ENCODE measurements at places on chromosomes 3 and 15.

GRCh38 chr3:159866201-159866746, 122.4 kb upstream of the IL12A start:
- DNase-seq, result no peak

DNA sequence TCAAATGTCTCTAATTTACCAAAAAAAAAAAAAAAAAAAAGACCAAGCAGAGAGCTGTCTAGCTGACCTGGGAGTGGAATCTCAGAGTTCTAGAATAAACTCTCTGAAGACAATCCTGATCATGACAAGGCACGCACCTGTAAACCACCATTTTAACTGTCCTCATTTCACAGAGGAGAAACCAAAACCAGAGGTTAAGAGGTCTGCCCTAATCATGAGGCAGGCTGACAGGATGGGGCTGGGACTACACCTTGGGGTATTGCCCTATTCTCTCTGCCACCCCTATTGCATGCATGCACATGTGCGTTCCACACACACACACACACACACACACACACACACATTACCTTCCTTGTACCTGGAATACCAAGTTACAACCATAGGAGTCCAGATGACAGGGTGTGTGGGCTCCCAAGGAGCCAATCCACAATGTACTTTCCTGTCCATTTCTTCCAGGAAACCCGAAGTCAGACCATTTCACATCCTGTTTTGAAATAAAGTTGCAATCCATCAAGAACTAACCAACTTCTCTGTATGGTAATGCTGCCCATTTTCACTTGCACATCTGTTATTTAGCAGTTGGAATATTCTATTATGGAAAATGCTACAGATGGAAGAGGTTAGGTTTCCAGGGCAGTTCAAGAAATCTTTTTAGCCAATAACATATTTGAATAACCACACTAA, 34.6 kb downstream of the HSPBAP1 start:
- DNase-seq, result no peak

DNA sequence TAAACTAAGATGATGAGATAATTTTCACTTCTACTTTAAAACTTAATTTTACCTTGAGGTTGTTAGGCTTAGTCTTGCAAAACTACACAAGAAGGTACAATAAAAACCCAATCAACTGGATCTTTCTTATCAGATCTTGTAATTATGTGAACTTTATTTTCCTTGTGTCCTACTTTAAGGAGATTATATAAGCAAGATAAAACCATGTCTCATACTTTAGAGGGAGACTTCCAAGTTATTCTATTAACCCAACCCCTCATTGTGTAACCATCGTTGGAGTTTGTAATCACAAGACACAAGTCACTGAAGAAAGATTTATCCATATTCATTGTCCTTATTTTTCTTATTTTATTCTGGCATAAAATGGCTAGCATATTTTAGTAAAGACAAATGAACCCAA, 165.6 kb downstream of the SERPINI1 start:
- no peak for DNase-seq

DNA sequence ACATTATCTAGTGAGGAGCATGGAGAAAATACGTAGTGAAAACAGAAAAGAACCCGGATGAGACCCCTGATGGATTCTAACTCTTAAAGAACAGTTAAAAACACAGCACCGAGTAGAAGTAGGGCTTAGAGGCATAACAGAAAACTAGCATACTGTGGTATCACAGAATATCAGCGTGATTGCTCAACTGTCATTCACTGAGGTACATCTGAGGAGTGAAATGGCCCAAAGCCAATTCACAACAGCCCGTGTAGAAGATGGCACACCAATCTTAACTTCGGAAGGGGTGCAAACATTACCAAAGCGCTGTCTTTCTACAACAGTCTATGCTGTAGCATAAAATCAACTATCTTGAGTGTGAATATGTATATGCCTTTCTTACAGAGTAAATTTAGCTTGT, 1.8 kb downstream of the CLASP2 start:
- no peak for DNase-seq

DNA sequence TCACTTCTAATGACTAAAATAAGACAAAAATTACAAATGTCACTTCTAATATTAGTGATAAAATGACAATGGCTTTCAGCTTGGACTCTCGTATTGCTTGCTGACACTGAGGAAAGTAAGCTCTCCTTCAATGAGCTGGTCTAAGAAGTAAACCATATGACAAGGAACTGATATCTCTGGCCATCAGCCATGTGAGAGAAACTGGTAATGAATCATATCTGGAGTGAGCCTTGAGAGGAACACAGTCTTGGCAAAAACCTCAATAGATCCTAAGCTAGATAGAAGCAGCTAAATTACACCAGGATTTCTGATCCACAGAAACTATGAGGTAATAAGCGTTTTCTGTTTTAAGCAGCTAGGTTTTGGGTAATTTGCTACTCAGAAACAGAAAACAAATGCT, 1575.1 kb downstream of the OTOL1 start:
- DNase-seq, result no peak

DNA sequence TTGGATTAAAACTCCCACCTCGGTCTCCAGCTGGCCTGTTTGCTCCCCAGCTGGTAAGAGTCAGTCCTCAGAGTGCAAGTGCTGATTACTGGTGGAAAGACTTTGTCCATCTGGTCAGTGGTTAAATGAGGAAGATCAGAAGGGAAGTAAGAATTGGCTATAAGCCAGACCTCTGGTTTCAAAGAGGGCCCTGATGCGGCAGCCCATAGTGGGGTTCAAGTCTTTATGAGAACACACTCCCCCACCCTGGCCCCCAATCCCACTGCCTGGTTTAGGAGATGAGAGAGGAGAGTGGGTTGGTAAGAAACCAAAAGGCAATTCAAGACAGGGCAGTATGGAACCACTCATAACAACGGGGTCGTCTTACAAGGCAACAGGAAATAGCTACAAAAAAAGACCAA, 65.0 kb downstream of the FRMD4B start:
- DNase-seq, result no peak
